ENCODE measurements at places on chromosomes 6 and 20.

- DNase-seq: no peak
Measured at GRCh38 chr6:41150671-41151070, 3.5 kb downstream of the TREML1 start.

DNA sequence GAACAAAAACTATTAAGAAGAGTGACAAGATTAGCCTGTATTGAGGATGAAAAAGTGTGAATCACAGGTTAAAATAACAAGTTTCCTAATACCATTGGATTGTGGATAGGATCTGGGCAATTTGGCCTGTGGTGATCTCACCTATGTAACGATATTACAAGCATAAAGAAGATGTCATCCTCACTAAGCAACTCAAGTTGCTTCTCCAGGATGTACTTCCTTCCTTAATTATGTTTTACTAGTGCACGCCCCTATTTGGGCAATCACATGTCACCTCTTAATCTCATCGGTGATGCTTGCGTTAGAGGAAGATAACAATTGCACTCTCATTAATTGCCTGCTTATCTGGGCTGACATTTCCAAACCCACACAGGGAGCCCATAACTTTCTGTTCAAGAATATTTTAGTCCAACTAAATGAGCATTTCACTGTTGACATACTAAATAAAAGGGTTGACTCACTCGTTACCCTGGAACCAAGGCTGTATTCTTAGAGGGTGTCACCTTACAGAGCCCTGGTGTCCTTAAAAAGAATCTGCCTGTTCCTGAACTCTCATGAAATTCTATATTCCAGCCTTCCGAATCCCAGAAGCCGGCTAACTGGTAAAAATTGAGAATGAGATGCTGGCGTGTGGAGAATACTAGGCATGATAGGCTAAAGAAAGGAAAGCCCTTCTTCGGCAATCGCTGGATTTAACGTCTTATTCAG lies 88.2 kb upstream of the ATXN1 start:
- DNase-seq: no peak

GRCh38 chr6:93784794-93785693 lies 365.7 kb upstream of the EPHA7 start:
- DNase-seq: no peak

- DNase-seq: no peak
Measured at GRCh38 chr6:167962711-167963110, 34.8 kb upstream of the KIF25 start.

GRCh38 chr6:160362556-160362955 lies 14.4 kb downstream of the SLC22A3 start:
- no peak for DNase-seq

DNA sequence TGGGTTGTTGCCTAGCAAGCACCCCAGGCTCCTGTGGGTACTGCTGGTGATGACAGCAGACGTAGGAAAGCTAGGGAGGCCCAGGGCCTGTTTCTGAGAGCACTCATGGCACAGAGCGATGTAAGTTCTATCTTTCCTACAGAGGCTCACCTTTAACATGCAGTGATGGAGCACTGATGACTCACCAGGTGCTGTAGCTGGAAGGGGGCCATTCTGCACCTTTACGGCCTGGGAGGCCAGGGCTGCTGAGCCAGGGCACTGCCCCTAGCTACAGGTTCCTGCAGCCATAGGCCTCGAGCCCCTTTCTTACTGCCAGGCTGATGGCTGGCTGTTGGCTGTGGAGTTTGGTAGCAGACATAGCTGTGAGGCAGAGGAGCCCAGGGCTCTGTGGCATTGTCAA lies 31.1 kb upstream of the GPR6 start:
- no peak for DNase-seq

GRCh38 chr20:35833241-35833640 lies 61.4 kb downstream of the PHF20 start:
- DNase-seq: no peak

DNA sequence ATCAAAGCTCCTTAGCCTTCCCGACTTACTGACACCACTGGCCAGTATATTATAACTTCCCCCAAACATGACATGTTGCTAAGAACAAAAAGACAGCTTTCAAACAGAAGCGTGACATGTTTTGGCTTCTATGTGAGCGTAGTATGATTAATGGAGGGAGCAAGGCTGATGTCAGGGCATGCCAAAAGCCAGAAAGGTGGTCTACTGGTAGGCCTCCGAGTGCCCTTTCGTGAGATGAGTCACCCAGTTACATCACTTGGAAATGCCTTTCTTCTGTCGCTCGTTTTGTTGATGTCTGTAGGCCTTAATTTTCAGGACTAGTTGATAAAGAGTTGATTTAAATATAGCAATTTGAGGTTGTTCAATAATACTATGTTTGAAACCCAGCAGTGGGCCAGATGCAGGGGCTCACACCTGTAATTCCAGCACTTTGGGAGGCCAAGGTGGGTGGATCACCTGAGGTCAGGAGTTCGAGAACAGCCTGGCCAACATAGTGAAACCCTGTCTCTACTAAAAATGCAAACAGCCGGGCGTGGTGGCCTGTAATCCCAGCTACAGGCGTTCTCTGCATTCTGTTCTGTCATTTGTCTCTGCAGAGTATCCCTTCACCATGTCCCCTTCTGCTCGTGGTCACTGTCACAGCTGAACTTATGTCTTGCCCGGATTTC lies 53.3 kb downstream of the CNKSR3 start:
- DNase-seq: no peak

- no peak for DNase-seq
Measured at GRCh38 chr6:164195942-164196281, 781.4 kb downstream of the QKI start.

- DNase-seq: no peak
Measured at GRCh38 chr6:26390531-26390930, 7.6 kb downstream of the BTN2A2 start.

GRCh38 chr6:137155830-137156229 lies 17.6 kb downstream of the IL22RA2 start:
- no peak for DNase-seq
